Stomach (tissue), 19 donors: ENCODE measurements at places on chromosomes 2 and 18. TPM values are rescaled to one million over a fixed set of nuclear protein-coding genes. Genes with fewer than 3 reads are reported as not detected.

POTEI gene
- total RNA-seq: 22.3 TPM

DNA sequence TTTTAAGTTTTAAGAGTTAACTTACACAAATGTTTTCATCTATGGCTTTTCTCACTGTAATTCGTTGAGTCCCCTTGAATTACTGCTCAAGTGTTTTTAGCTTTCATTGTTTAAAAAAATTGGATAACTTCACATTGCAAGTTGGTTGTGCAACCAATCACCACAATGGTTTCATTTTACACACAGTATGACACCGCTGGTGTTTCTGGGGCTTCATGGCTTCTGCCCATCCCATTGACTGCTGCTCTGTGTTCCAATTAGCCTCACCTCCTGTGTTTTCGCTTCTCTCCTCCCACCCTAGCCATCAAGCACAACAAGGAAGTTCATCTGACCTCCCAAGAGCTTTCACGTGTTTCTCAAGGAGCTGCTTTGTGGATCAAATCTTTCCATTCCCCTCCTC, 199.1 kb upstream of the CHAC2 start:
- DNase-seq: no peak

GRCh38 chr2:241885291-241885945, 15.9 kb downstream of the RTP5 start:
- no peak for DNase-seq

PSMA8 gene
- total RNA-seq: not detected

DNA sequence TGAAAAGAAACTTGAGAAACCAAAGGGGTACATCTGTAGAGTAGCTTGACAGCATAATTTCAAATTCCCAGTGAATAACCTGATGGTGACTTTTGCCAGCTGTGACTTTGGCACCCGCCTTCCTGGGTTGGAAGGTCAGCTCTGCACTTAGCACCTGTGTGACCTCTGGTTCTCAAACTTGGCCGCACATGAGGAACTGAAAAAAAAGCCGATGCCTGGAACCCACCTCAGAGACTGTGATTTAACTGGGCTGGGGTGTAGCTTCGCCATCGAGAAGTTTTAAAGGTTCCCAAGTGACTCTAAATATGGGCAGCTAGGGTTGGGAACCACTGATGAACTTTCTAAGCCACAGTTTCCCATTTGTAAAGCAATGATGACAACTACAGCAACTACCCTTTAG, 6.5 kb downstream of the EFEMP1 start:
- no peak for DNase-seq

PLCD4 gene
- 13.8 TPM for total RNA-seq

DNA sequence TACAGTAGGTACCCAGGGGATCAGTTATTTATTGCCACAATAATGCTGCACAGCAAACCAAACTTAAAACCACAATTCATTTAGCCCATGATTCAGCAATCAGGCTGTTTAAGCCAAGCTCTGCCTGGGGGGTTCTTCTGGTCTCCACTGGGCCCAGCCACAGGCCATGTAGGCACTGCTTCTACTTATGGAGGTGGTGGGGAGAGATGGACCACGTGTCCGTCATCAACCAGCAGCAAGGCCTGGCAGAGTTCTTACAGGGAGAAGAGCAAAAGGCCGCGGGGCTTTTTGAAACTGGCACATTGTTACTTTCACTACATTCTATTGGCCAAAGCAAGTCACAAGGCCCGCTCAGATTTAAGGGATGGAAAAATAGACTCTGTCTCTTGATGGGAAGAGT, 76.3 kb upstream of the DAPL1 start:
- DNase-seq: no peak

- DNase-seq: no peak
Observed at GRCh38 chr2:98009887-98010760, 14.4 kb upstream of the TMEM131 start.

GRCh38 chr18:24176727-24177416, 38.0 kb downstream of the CABYR start:
- DNase-seq: peak; percentile 75

DNA sequence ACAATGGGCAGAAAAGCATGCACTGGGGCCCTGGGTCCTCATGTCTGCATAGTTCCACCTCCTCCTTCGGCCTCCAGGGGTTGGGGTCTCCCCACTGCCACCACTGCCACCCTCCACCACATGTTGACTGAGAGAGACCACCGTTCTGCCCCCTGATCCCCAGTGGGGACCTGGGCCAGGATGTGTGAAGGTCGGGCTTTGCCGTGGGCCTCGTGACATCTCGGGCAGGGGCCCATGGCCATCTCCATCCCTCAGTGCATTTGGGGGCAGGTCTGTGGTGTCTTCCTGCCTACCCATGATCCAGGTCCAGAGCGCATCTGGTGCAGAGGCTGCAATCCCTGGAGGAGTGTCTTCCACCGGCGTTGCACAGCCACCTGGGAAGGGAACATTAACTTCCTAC, 166.8 kb upstream of the POU3F3 start:
- DNase-seq: no peak

DNA sequence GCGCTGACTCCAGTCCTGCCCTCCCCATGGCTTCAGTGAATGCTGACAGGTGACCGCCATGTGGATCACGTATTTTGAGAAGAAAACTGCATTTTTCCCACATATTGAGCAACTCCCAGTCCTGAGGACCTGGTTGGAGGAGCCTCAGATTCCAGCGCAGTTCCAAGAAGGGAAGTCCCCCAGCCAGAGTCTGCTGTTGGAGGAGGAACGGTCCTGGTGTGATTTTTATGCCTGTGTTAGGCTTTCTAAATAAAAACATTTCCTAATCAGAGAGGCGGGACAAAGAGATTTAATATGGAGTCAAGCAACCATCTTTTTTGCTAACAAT, 32.3 kb upstream of the COL6A3 start:
- DNase-seq: peak; percentile 36

DNA sequence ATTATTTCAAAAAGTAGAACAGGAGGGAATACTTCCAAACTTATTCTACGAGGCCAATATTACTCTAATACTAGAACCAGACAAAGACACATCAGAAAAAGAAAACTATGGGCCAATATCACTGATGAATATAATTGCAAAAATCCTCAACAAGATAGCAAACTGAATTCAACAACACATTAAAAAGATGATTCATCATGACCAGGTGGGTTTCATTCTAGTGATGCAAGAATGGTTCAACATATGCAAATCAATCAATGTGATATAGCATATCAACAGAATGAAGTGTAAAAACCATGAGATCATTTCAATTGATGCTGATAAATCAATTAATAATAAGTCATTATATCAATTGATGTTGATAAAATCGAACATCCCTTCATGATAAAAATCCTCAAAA, 22.4 kb upstream of the EML6 start:
- no peak for DNase-seq

GRCh38 chr2:216482640-216483039, 16.0 kb upstream of the RPL37A start:
- DNase-seq: no peak

GRCh38 chr2:222499226-222499625, 74.9 kb downstream of the SGPP2 start:
- no peak for DNase-seq

- peak; percentile 29 for DNase-seq
Observed at GRCh38 chr2:221203856-221204255, 368.2 kb downstream of the EPHA4 start.

DNA sequence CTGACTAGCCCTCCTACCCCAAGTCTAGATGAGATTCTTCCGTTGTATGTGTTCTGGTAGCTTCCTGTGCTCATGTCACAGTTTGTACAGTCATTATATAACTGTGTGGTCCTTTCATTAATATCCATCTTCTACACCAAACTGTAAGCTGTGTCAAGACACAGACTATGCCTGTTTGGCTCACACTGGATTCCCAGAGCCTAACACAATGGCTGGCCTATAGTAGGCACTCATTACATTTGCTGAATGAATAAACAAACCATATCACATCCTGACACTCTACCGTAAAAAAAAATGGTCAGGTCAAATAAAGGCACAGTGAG, 72.6 kb downstream of the ANKRD44 start:
- no peak for DNase-seq

DNA sequence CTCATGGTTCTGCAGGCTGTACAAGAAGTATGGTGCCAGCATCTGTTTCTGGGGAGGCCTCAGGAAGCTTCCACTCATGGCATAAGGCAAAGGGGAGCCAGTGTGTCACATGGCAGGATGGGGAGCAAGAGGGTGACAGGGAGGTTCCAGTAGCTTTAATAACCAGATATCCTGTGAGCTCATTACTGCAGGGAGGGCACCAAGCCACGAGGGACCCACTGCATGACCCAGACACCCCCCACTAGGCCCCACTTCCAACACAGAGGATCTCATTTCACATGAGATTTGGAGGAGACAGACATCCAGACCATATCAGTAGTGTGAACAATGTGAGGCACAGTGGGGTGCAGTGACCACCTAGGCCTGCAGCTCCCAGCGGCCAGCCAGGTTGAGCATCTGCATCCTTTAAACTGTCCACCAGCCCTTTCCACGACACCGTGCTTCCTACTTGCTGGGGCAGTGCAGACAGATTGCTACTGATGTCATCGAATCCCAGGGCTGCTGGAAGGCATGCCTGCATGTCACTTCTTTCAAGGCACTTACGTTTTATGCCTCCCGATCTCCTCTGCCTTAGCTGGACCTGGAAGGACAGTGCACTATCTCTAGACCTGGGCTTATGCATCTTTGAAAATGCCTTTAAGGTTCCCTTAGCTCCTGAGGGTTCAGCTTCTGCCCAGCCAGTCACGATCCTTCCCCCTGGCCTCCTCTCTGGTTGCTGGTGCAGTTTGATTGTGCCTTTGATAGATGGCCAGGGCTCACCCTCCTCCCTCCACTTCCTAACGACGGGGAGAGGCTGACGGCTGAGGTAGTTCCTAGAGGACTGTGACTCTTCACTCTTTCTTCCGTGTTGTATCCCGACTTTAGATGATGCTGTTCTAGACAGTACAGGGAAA, 174.3 kb downstream of the FAM210A start:
- DNase-seq: no peak

KCNS3 gene
- 20.4 TPM for total RNA-seq

DNA sequence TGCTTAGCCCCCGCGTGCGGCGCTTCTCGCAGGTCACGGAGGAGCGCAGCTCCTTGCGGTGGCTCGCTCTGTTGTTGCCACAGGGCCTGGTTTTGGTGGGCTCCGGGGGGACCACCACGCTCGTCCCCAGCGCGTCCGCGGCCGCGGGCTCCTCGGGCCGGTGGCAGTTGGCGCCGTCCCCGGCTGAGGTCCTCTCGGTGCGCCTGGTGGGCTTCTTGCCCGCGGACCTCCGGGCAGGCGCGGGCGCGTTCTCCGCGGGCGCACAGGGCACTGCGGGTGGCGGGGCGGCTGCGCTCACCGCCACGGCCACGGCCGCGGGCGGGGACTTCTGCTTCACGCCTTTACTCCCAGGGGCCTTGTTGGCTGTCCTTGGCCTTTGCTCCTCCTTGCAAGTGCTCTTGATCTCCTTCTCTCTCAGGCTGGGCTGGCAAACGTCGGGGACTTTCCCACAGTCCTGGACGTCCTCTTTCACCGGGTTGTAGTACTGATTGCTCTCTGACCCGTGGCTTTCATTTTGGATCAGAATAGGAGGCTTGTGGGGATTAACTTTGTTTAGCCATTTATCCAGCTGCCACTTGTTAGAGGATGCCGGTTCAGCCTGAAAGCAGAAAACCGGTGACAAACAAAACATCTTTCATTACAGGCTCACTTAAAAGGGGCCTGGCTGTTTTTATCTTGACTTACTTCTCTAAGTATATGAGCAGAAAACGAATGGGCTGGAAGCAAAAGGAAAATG, 104.0 kb upstream of the REV1 start:
- DNase-seq: peak; percentile 9

- peak; percentile 73 for DNase-seq
Observed at GRCh38 chr2:150166313-150167051, 321.0 kb downstream of the RND3 start.

UGT1A8 gene
- total RNA-seq: not detected

ANTXR1 gene
- total RNA-seq: 21.6 TPM

DNA sequence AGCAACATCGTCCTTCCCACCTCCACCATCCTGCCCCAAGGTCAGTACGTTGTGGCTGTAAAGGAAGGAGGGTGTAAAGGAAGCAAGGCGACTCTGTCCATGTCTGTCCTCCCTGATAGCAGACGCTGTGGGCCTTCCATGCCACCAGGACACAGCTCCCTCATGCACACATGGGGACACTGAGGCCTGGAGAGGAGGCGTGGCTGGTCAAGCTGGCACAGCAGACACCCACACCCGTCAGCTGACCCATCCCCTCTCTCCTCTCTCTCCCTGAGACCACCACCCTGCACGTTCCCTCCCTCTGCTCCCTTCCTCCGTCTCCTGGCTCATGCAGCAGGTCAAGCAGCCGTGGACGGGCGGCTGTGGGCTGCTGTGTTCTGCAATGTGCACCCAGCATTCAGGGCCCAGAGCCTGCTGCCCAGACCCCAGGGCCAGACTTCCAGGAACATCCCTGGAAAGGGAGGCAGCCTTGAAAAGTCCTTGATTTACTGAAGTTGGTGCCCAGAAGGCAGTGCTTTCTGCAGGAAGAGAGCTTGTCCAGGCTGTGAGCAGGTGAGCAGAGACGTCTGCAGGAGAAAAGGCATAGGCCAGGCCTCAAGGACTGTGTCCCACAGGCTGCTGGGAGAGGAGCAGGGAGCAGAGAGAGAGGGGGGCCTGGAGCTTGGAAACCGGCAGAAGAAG, 133.6 kb downstream of the DDX1 start:
- DNase-seq: no peak

DUSP2 gene
- total RNA-seq: 9.4 TPM

- peak; percentile 61 for DNase-seq
Observed at GRCh38 chr2:111185361-111186022, 64.8 kb downstream of the BCL2L11 start.

FBXO15 gene
- not detected for total RNA-seq

- DNase-seq: no peak
Observed at GRCh38 chr18:46536215-46536874, 120.7 kb downstream of the LOXHD1 start.
